ENCODE measurements at places on chromosomes 11 and 22.

- DNase-seq = no peak
- H3K4me1 ChIP-seq = peaks cover 82% of the 10 kb centered on the region
- no peak overlapping the region for H3K4me3 ChIP-seq
- H3K36me3 ChIP-seq = no peaks in the 10 kb centered on the region
- no peak overlapping the region for H3K27ac ChIP-seq
These were observed 29.3 kb downstream of the ZBTB16 start for GRCh38 chr11:114088836-114089235.

DNA sequence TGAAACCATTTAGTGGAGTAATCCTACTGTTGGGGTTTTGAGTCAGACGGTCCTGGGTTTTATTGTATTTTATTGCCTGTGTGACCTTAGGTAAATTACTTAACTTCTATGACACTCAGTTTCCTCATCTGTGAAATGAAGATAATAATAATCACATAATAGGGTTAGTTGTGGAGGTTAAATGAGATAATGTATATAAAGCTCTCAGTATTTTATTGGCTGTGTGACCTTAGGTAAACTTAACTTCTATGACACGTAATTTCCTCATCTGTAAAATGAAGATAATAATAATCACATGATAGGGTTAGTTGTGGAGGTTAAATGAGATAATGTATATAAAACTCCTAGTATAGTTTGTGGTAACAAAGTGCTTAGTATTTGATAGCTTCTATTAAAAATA lies 13.2 kb downstream of the BARX2 start:
- DNase-seq = no peak
- no peak overlapping the region for H3K4me3 ChIP-seq
- H3K4me1 ChIP-seq = no peaks in the 10 kb centered on the region
- H3K36me3 ChIP-seq = no peaks in the 10 kb centered on the region

DNA sequence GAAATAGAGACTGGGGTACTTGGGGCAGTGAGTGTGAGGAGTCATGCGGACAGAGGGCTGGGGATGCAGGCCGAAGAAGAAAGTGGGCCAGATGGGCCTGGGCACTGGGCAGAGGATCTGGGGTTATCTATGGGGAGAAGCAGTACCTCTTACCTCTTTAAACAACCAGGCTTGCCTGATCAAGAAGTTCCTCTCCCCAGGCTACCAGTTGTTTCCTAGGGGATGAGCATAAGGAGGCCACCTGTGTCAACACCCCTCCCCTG lies 98.4 kb upstream of the PITPNB start:
- peaks cover 50% of the 10 kb centered on the region for H3K4me1 ChIP-seq
- H3K36me3 ChIP-seq = no peaks in the 10 kb centered on the region
- no peak overlapping the region for H3K4me3 ChIP-seq
- DNase-seq = no peak
- no peaks in the 10 kb centered on the region for H3K27me3 ChIP-seq

DNA sequence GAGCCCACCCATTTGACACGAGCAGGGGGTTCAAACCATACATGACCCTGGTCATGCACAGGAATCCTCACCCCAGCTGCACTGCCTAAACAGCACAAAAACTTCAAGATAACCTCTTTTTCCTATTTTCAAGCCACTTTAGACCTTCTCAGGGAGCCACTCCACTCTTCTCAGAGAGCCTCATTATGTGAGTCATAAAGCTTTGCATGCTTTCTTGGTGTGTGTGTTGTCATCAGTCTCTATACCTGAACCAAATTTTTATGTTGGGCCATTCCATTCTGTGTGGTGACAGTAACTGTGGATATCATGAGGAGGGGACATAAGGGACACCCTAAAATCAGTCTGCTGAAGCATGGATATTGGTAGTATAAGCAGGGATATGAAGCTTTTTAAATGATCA lies 769.5 kb upstream of the API5 start:
- H3K36me3 ChIP-seq = no peaks in the 10 kb centered on the region
- DNase-seq = no peak
- no peaks in the 10 kb centered on the region for H3K27me3 ChIP-seq
- no peak overlapping the region for H3K4me3 ChIP-seq
- H3K27ac ChIP-seq = no peak overlapping the region

DNA sequence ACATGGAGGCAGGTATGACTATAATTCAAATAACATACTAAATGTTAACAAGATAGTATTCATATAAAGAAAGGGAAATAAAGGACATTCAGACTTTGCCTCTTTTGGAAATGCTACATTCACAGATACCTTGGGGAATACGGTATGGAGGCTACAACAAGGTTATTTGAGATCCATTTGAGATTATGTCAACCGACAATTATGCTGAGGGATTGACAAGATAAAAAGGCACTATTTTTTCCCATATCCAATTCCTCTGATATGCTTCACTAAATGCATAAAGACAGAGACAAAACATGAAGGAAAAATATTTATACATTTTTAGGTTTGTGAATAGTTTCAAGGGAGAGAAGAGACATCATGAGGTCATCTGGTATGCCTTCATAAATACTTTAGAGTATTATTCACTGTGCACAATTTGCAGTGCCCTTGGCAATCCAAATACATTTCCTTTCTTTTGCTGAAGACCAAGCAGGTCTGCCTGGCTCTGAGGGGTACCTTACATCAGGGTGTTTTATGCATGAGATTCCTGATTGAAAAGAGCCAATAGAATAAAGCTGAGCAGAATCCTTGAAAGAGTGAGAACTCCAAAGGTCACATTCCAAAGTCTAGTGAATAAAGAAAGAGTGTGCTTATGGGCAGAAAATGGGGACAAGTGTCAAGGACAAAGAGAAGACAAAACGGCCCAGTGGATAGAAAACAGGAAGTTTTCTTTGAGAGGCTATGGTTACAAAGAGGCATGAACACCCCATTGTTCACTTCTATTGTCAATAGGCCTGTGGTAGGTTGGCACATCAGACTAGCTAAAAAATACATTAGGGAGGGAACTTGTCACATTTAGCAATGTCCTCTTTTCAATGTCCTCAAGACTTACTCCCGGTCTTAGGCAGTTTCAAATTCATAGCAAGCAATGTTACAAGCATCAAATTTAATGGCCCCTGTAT lies 455.8 kb downstream of the LRRC4C start:
- H3K36me3 ChIP-seq = no peaks in the 10 kb centered on the region
- H3K27me3 ChIP-seq = no peaks in the 10 kb centered on the region
- H3K4me1 ChIP-seq = no peaks in the 10 kb centered on the region
- H3K27ac ChIP-seq = no peak overlapping the region

All from neural progenitor cell (in vitro differentiated cells).